ENCODE measurements at places on chromosomes 5 and 9.

- DNase-seq: no peak
These were observed at the start of gene S100Z for GRCh38 chr5:76849419-76850291. Gene S100Z (plus strand): TSS chr5:76850014. CDS start chr5:76875360, 25,346 bp downstream.

DNA sequence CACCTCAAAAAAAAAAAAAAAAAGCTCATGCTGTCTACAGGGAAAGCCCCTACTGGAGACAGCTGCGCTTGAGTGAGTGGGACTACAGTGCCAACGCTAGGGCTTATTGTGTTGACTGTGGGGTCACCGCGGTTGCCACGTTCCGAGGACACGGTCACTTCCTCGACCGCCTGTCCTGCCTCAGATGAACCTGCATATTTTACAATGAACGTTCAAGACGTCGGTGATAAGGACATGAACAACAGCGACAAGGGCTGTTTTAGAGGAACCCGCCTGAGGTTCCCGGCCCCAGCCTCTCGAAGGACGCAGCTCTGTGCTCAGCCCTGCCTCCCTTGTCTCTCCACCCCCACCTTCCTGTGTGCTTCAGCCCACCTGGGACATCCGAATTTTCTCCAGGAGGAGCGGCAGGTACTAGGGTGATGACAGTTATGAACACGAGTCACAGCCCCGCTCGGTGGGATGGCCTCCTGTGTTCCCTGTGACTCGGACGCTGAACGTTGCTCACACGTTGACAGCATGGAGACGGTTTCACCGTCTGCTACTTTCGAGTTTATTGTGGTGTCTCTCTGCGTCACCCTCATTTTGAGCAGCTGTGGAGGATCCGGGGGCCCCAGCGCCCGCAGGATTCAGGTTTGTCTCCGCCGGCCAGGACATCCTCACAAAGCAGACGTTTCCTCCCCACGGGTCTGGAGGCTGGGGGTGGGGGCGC, 11.3 kb upstream of the DIPK1B start:
- DNase-seq: peak; percentile 53

- no peak for DNase-seq
These were observed 410.3 kb downstream of the DTWD2 start for GRCh38 chr5:118578093-118578492.

DNA sequence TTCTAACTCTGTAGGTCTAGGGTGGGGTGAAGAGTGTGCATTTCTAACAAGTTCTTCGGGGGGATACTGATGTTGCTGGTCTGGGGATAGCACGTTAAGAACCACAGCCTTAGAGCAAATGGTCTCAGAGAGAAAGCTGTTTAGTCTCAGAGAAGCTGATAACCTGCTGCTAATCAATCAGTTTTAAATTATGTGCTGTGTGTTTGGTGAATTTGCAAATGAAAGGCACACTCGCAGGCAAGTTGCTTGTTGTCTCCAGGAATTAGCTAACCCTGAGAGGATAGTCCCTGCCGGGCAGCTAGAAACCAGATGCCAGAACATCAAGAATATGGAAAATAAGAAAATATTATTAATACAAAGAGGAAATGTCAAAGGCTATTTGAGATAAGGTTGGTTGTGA, 79.2 kb downstream of the DMRT2 start:
- no peak for DNase-seq

- DNase-seq: no peak
These were observed 16.4 kb upstream of the ADAMTSL1 start for GRCh38 chr9:18457510-18457909.

DNA sequence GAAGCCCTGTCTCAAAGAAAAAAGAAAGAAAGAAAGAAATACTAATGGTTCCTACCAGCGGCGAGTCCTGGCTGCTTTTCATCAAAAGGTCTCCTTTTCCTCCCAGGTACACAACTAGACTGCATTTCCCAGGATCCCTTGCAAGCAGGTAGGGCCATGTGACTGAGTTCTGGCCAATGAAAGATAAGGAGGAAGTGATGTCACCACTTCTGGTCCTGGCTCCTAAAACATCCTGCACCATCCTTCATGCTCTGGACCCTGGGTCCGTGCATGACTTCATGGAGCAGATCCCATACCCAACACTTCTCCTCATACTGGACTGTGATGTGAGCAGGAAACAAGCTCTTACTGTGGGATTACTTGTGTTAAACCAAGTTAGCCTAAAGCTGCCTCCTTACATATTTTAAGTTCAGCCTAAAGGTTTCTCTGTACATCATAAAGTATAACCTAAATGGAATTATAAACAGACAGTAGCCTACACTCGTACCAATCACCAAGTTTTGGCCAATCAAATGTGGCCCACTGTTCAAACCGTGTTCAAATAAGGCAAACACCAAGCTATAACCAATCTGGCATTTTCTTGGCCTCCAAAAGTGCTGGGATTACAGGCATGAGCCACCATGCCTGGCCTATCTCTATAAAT, 30.2 kb upstream of the FUBP3 start:
- DNase-seq: no peak

GRCh38 chr9:8486095-8486494, 686.5 kb upstream of the DMAC1 start:
- no peak for DNase-seq

DNA sequence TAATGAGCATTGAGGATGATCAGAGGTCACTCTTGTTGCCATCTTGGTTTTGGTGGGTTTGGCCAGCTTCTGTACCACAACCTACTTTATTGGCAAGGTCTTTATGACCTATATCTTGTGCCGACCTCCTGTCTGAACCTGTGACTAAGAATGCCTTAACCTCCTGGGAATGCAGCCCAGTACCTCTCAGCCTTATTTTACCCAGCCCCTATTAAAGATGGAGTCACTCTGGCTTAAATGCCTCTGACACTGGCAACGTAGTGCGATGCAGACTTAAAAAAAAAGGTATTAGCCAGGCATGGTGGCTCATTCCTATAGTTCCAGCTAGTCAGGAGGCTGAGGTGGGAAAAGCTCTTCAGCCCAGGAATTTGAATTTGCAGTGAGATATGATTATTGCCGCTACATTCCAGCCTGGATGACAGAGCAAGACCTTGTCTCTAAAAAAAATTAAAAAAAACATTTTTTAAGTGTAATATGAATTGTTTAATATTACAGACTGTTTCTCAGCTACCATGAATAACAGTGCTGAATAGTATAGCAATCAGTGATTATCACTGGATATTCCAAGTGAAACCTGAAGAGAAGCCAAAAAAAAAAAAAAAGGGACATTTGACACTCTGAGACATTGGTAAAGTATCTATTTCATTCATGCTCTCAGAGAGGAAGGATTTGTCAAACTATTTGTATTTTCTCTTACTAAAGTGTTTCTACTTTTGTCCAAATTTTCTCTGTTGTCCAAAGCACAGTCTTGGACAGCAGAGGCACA, 18.3 kb upstream of the STOM start:
- no peak for DNase-seq

DNA sequence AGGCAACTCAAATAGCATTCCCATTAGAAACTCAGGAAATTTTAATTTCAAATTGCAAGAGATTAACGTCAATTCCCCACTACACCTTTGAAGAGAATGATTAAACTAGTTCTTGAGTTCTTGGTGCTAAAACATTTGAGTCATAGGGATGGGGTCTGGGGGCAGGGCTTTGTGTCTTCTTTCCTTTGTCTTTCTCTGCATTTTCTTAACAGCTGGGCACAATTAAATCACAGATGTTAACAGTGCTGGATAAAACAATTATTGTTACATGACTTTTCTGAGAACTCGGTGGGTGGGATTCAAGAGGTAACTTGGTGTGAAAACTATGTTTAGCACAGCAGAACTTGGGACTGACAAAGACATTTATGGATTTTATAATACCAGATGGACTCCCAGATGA, 351.9 kb upstream of the TNC start:
- DNase-seq: no peak

- DNase-seq: no peak
These were observed 127.7 kb upstream of the BASP1 start for GRCh38 chr5:17089690-17090089.

DNA sequence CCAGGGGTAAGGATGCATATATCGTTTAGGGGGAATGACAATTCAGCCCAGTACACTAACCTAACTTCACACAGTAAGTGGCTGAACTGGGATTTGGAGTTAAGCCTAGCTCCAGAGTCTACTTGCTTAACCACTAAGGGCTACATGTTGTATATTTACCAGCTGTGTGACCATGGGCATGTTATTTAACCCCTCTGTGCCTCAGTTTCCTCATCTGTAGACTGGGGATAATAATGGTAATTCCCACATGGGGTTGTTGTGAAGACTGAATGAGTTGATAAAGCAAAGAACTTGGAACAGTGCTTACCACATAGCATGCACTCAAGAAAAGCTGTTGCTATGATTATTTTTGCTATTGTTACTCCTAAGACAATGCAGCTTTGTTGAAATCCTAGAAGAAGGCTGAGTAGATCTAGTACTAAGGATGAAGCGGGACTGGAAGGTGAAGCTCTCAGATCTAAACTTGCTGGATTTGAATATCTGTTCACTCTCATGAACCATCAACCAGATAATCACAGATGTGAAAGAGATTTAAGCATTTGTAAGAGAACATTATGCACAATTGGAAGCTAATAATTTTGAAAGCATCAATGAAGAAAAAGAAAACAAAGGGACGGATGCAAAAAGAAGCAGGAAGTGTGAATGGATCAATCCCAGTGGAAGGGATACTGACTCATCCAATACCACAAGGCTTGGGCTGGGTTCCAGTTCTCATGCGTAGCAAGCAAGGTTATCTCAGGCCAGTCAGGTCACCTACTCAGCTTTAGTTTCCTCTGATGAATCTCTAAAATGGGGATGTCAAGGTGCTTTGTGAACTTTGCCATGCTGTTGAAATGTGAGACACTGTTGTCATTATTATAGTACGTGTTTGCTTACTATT, 78.5 kb upstream of the TBC1D2 start:
- no peak for DNase-seq

DNA sequence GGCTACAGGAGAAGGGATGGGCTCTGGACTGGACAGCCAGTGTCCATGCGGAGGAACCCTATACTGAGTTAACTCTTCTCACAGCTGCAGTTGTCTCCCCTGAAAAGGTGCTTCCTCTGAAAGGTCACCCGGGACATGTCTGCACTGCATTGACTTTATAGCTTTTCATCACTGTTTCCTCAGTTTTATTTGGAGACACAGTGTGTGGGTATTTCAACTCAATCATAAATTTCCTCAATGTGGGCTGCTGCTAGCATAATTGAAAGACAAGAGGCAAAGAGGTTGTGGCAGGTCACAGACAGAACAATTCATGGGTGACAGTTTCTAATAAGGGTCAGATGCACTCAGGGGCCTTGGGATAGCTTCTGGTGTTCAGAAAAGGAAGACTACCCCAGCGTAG, 336.8 kb downstream of the KDM4C start:
- DNase-seq: no peak

GRCh38 chr5:17373406-17373805, 124.6 kb upstream of the TAF11L2 start:
- no peak for DNase-seq

DNA sequence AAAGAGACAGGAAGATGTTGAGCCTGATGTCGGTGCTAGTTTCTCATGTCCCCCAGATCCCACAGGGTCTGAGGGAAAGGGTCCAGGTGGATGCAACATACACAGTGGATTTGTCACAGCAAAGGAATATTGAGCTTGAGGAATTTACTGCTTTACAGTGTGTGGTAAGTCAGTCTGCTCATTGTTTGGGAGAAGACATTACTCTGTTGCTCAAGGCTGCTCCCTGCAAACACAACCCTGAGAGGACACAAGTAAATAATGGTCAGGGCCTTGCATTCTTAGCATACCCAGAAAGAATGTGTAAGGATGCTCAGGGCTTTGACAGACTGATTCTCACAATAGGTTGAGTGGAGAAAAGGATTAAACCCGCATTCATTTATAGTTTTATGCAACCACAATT, 7.3 kb upstream of the MAN2A1 start:
- DNase-seq: no peak

DNA sequence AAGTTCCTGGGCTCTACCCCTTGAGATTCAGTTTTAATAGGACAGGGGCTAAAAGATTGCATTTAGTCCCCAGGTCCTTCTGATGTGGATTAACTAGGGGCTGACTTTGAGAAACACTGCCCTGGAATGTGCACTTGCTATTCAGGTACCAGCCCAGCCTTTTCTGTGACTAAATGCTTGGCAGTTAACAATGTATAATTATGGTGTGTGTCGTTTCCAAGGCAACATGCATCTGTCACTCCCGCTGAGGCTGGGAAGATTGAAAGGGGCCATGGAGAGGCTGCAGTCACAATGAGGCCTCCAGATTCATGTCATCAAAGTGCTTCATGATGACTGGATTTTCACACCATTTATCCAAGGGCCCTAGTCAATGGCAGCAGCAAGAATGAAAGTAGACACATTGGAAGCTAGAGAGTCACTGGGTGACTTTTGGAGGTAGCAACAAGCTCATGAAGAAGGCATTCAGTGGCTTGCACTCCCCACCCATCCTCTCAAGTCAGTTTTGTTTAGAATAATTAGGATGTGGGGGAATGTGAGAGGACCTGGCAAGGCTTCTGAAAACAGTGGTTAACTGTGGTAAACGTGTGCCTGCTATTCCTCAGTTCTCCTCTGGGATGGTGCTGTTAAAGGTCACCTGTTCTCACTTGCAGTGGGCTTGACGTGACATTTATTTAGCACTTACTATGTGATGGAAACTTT, 28.3 kb downstream of the RAI14 start:
- DNase-seq: no peak

All from immature natural killer cell (primary cell).